GM03348 (cell line): ENCODE measurements at places on chromosomes 6 and 20.

DNA sequence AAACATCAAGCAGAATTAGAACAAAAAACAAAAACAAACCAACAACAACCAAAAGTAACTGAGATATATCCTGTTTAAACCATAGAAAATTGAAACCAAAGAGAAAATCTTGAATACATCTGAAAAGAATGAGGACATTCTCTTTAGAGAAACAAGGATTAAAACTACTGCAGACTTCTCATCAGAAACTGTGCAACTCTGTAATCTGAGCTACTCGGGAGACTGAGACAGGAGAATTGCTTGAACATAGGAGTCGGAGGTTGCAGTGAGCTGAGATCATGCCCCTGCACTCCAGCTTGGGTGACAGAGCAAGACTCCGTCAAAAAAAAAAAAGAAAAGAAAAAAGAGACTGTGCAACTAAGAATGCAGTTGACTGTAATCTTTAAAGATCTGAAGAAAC, 153.4 kb downstream of the SYNDIG1 start:
- no peak for DNase-seq

DNA sequence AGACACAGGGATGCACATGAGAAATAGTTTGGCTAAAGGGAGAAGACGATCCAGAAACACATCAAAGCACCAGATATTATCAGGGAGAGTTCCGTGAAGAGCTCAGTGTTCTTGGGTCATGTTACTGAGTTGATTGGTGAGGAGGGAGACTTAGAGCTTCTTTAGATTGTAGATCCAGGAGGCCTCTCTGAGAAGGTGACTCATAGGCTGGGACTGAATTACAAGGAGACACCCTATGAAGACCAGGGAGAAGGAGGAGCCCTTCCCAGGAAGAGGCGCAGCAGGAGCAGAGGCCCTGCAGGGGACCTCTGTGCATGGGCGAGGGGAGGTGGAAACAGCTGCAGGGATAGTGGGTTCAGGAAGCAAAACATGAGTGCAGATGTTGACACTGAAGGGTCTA, 196.5 kb downstream of the SLC24A3 start:
- no peak for DNase-seq

DNA sequence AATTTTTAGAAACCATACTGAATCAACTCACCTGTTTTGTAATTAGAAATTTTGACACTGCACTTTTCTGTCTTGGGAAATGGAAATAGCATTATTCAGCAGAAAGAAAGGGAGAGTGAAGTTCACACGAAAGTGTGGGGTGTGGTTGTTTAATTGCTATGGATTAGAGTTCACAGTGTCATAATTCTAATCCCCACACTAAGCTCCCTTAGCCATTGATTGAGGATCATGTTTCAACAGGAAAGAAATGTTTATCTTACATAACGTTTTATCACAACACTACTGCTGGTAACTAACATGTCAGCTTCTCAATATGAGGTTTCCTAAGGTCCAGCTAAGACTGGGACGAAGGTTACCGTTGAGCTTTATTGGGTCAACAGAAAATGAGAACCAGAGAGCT, 31.4 kb upstream of the GSTA5 start:
- no peak for DNase-seq

DNA sequence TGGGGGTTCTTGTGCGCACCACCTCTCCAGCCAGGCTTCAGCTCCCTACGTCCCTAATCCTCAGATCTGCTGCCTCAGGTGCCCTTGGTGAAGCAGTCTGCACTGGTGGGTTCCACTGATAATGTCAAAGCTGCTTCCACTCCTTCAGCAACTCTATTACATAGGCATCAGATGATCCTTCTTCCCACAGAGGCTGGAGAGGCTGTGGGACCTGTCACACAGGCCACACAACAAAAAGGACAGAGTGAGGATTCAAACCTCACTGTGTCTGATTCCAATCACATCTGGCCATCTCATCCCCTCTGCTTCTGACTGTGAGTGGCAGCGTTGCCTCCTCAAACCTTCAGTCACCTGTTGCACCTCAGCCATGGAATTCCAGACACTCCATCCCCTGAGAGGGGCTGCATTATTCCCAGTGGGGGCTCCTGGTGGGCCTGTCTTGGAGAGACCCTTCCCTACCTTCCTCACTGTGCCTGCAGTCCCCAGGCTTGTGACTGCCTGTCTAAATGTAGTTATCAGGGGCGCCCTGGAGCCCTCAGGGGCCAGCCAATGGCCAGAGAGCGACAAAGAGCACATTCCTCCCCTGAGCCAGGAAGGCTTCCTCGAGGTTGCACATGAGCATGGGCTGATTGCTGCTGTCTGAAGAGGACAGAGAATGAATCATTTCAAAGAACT, 211.4 kb upstream of the ECI2 start:
- DNase-seq, result peak; percentile 39

DNA sequence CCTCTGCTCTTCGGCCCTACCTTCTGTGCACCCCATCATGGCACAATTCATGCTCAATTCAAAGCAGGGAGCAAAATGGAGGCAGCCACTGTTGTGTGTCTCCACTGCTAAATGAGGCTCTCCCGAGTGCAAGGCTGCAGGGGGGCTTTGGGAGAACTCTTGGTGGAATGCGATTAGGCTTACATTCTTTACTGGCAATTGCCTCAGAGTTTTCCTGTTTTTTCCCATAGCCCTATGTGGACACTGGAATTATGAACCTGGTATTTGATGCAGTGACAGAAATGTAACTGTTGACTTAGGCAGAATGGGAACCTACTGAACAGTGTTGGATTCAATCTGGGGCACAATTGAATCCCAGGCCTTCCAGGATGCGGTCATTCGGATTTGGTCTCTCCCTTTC, 187.9 kb upstream of the GMDS start:
- no peak for DNase-seq
